ENCODE measurements at places on chromosomes 1 and 21.

DNA sequence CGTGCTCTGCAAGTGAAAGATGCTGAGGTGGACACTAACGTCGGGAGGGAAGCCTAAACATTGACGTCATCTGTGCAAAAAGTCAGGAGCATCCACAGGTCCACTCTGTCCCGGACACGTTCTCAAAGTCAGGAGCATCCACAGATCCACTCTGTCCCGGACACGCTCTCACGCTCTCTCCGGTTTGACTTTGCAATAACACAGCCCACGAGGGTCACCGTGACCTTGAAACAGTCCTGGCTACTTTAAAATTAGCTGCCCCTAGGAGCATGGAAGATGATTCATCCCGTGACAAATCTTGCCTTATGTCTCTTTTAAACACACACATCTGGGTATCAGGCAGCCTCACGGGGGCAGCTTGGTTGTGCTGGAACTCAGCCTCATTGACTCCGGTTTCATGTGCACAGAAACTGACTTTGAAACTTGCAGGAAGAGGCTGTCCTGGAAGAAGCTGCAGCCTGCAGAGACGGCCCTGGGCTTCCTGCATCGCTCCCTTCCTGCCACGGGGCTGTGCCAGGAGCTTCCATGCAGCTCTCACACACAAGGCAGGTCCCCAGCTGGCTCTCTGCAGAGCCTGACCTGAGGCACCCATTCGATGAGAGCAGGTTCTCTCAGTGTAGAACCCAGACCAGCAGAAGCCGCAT is 18.1 kb upstream of the COL18A1 start:
- no peak for DNase-seq

- no peak for DNase-seq
These were observed 28.5 kb downstream of the CAMK1G start for GRCh38 chr1:209611771-209612570.

DNA sequence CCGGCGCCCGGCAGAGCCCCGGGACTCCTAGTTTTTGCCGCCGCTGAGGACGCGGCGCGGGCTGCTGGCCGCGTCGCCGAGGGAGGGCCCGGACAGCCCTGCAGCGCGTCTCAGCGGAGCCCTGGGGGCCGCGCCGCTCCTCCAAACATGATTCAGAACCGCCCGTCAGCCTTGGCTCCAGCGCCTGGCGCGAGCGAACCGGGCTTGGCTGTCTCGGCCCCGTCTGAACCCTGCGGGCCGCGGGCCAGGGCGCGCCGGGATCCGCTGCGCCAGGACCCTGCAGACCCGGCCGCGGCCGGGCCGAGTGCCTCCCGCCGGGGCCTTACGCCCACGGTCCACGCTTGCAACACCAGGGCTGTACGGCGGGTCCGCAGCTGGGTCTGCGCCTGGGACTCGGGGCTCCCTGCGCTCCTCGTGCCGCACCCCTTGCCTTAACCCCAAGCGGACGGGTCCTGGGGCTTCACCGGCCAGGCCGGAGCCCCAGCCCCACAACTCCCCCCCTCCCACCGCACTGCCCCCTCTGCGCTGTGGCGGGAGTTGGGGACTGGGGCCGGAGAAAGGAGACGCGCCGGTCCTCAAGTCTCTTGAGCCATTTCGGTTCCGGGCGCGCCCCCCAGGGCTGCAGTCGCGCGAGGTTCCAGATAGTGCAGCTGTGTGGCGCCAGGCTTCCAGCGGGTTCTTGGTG is 48.4 kb upstream of the CD34 start:
- no peak for DNase-seq

GRCh38 chr1:7375329-7375728 is 395.8 kb upstream of the VAMP3 start:
- no peak for DNase-seq

- no peak for DNase-seq
These were observed 16.9 kb downstream of the MTARC1 start for GRCh38 chr1:220803401-220804201.

GRCh38 chr1:200877839-200878551 is 5.2 kb downstream of the GPR25 start:
- DNase-seq, result no peak

- no peak for DNase-seq
These were observed 27.5 kb downstream of the RGS8 start for GRCh38 chr1:182656842-182657397.

- DNase-seq, result no peak
These were observed 20.5 kb downstream of the PRKACB start for GRCh38 chr1:84164567-84165021.

DNA sequence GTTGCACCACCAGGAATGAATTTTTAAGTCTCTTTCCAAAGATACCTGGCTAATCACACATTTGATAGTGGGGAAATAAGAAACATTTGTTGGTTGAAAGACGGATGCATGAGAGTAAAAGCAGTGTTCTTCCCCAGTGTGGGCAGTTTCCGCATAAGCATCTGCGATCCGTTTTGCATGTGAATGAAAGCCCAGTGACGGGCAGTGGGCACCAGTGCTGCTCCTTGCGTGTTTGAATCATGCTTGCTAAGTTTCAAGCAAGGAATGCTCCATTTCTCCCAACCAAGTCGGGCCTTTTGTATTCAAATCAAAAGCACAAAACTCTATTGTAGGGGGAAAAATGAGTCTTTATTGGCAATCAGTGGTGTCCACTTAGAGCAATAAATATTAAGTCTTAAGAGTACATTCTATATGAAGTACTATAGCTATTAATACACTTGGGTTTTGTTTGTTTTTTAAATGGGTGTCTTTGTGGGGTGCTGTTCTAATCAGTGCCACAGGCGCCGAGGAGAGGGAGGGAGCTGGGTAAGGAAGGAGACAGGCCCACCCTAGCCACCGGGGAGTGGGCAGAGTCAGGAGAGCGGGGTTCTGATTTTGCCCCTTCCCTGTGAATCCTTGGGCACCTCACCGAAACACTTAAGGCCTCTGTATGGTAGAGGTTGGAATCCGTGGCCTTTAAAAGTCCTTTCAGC is 750 bp upstream of the PTGFRN start:
- DNase-seq, result no peak

DNA sequence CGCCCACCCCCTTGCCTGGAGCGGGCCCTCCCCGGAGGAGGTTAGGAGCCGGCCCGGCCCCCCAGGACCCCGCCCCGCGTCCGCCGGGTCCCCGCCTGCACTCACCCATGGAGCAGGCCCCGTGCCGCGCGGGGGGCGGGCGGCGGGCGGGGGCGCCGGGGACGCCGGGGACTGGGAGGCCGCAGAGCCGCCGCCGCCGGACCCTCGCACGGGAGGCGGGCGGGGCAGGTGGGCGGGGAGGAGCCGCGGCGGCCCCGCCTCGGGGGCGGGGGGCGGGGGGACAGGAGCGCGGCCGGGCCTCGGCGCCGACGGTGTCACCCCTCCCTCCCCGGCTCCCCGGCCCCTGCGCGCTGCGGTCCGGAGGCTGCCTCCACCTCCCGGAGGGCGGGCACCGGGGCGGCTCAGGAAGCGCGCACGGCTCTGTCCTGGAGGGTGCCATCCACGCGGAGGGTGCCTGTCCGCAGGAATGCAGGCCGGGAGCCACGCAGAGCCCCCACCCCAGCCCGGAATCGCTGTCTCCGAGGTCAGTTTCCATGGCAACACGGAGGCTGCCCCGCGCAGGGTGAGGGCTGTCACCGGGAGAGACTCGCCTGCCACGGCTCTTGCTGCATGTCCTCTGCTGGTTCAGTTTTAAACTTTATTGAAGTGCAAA is 5.9 kb upstream of the PLEKHG5 start:
- peak; percentile 9 for DNase-seq

DNA sequence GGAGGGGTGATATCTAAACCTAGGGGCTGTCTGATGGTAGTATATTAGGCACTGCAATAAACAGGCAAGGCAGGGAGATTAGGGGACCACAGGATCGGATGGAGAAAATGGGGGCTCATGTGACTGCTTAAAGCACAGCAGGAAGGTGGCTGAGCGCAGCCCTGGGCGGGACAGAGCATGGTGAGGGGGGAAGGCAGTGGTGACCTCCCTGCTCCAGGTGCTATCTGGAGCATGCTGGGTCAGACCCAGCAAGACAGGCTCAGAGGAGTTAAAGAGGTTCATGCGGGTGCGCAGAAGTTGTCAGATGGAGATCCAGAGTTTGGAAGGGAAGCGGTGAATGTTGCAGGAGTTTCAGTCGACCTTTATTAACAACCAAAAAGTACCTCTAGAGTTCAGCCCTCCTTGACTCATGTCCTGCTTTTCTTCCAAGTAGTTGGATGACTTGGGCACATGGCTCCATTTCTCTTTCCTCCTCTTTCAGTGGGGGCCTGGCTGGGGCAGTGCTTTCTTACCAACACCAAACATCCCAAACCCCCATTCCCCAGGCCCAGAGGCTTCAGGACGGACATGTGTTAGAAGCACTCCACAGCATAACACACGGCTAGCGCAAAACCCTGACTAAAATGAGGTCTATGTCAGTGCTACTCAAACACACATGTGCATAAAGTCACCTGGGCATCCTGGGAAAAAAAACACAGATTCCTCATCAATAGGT is 41.5 kb downstream of the CAPN9 start:
- DNase-seq, result no peak

DNA sequence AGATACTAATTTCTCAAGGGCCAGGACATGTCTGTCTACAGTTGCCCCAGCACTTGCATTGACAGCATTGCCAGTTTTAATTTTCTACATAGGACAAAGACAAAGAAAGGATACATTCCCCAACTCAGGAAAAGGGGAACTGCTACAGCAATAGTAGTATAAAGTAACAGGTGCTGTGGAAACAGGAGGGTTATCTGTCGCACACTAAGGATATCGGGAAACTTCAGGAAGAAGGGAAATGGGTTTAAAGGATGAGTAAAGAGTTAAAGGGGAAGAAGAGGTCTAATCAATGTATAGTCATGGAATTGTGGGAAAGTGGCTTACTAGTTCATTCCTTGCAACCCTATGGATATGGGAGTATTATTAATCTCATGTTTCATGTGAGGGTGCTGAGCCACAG is 16.2 kb downstream of the SYNC start:
- no peak for DNase-seq

DNA sequence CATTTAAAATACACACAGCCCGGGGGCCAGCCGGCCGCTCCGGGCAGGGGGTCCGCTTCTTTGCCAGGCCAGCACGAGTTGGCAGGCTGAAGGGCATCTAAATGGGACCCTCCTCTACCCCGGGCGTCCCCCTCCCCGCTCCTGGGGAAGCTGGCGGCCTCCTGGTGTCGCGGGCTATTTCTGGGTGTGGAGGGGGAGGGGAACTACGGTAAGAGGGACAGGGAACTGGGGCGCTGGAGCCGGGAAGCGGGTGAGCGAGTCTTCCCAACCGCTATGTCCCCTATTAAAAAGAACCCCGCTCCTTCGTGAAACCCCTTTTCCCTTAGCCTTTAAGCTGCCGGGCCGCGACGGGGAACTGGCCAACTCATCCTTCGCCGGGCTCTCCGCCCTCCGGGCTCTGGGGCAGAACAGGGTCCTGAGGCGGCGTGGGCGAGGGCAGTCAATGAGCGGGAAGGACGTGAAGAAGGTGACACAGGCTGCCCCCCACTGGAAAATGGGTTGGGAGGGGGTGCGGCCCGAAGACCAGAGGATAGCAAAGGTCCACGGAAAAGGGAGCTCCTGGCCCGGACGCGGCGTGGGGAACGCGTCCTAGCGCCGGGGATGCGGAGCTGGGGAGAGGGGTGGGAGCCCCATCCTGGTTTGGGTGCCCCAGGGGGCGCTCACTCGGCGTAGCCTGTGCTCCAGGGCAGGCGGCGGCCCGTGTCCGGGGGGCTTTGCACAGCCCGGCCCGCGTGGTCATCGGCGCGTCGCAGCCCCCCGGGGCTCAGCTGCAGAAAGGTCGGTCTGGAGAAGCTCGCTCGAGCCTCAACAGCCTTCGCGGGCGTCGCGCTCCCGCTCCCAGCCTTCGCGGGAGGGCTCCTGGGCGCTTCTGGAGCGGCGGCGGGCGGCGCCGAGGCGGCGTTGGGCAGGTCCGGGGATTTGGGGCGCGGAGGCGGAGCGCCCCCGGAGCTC is 544 bp downstream of the PPM1J start:
- DNase-seq, result no peak

- no peak for DNase-seq
These were observed 34.2 kb downstream of the CNN3 start for GRCh38 chr1:94892604-94893254.

DNA sequence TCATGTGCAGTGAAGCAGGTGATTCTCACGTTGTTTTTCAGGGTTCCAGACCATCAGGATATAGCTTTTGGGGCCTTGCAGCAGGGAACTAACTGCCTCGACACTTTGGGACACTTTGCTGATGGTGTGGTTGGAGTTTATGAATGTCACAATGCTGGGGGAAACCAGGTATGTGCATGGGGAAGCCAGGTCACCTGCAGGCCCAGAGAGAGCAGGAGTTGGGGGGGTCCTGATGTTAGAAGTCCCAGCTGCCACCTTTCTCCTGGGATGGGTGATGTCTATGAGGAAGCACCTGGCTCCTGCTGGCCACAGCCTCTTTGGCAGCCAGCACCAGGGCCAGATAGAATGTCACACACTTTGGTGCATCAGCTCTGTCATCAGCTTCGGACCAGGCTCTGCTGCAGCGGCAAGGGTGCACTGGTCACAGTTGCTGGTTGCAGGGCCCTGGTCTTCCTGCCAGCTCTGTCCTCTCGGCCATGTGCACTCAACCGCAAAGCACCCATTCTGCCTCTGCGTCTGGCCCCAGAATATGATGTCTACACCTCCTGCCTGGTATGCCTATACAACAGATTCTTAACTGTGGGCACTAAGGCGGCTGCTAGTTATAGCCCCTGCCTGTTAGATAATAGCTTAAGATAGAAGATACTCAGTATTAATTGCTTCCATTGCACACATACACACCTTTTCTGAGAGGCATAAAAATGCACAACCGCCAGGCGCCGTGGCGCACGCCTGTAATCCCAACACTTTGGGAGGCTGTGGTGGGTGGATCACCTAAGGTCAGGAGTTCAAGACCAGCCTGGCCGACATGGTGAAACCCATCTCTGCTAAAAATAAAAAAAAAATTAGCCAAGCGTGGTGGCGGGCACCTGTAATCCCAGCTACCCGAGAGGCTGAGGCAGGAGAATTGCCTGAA is 160.7 kb downstream of the PGBD5 start:
- no peak for DNase-seq

DNA sequence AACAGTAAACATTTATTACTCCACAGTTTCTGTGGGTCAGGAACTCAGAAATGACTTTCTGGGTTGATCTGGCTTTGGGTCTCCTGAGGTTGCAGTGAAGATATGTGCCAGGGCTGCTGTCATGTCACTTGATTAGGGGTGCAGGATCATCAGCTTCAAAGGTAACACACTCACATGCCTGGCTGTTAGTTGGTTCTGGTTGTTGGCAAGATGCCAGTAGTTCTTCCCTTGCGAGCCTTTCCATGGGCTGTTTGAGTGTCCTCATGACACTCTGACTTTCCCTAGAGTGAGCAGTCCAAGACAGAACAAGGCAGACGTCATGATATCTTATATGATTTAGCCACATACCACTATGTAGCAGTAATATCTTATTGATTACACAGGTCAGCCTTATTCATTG is 1.8 kb downstream of the SWT1 start:
- DNase-seq, result no peak

- no peak for DNase-seq
These were observed 1.5 kb downstream of the AK4 start for GRCh38 chr1:65149351-65150107.
